ENCODE measurements at places on chromosomes 1 and 21.

DNA sequence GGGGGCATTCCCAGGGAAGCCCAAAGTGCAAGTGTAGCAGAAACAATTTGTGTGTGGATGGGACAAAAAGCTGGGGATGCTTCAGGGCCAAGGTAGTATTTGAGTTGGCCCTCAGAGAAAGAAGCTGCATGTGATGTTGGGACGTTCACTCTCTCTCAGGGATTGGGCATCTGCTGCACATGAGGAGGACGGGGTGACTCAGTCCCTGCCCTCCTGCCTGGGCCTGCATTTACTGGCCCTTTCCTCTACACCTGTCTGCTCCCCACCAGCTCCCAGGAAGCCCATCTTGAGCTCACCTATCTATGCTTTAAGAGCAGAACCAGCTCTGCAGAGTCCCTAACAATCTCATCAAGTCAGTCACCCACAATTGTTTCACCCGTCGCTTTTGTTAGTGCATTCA lies 23.5 kb upstream of the MPZL1 start:
- no peak for DNase-seq

DNA sequence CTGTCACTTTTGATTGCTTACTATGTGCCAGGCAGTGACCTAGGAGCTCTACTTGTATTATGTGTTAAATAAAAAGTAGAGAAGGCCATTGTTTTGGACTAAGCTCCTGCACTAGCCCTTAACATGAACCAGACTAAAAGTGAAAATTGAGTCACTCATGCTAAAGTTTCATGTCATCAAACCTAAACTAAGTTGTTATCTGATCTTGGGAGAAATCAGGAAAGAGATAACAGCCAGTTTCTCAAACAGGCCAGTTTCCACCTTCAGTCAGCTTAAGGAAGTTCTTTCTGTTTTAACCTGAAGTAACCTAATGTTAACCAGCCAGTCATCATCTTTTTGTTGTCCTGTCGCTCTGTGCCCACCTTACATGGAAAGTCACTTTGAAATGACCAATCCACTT lies 102.1 kb upstream of the MARK1 start:
- DNase-seq: no peak

DNA sequence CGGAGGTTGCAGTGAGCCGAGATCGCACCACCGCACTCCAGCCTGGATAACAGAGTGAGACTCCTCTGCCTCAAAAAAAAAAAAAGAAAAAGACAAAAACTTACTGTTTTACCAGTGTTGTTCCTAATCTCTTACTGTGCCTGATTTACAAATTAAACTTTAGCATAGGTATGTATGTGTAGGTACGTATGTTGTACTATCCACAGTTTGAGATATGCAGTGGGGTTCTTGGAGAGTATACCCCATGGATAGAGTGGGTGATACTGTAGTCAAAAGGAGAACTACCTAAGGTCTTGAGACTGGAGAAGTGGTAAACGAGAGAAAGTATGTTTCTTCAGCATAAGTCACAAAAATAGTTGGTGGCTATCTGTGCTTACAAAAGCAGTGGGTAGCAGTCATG lies 38.6 kb downstream of the RNF11 start:
- DNase-seq: no peak

- DNase-seq: no peak
These were observed 18.0 kb upstream of the PTP4A2 start for GRCh38 chr1:31955917-31956736.

DNA sequence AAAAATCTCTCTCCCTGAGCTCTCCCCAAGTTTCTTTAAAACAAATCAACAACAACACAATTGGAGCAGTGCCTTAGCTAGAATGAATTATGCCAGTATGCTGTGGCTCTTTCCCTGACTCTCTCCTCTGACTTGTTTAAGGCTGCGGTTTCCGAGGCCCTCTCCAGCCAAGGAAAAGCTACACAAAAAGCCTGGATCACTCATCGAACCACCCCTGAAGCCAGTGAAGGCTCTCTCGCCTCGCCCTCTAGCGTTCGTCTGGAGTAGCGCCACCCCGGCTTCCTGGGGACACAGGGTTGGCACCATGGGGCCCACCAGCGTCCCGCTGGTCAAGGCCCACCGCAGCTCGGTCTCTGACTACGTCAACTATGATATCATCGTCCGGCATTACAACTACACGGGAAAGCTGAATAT lies 1.9 kb downstream of the S1PR1 start:
- DNase-seq: peak; percentile 73

DNA sequence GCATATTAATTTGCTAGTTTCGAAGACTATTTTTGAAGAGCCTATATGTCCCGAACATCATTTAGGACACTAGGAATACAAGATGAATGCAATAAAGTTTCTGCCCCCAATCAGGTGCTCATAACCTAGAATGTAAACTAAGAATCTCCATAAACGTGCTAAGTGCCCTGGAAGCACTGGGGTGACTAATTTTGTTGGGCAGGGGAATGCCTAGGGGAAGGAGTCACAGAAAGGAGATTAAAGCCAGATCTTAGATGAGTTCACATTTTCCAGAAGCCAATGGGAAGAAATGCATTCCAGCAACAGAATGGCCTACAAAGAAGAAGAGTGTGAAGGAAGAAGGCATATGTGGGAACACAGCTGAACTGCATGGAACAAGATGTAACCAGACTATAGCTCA lies 19.5 kb downstream of the SCYL3 start:
- no peak for DNase-seq

GRCh38 chr1:2460996-2461751 lies 14.9 kb upstream of the PLCH2 start:
- no peak for DNase-seq

DNA sequence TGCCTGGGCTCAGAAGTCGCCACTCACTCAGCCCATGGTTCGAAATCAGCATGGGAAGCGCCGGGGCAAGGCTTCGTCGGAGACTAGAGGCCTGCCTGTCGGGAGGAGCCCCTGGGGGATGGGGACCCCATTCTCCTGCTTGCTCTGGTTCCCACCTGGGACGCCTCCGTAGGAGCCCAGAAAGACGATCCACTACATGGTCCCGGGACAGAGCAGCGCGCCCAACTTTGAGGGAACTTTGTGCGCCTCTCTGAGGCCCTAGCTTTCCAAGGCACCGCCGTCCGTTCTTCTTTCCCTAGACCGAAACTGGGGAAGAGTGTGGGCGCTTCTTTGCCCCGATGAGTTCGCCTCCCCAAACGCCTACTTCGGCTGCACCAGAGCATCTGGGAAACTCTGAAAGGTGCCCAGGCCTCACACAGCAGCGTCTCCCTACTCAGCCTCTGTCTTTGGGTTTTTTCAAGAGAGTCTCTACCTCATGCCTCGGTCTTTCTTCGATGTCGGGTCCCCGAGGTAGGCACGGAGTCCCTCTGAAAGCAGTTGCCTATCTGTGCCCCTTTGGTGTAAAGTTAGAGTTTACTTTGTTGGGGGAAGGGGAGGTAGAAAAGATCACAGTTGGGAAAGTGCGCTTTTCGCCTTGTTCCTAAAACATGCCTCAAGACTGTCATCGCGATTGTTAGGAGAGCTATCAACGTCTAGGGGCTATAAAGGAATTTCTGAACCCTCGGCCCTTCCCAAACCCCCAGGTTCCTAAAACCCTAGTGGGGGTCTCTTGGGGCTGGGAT lies 14.0 kb downstream of the NR5A2 start:
- DNase-seq: no peak

DNA sequence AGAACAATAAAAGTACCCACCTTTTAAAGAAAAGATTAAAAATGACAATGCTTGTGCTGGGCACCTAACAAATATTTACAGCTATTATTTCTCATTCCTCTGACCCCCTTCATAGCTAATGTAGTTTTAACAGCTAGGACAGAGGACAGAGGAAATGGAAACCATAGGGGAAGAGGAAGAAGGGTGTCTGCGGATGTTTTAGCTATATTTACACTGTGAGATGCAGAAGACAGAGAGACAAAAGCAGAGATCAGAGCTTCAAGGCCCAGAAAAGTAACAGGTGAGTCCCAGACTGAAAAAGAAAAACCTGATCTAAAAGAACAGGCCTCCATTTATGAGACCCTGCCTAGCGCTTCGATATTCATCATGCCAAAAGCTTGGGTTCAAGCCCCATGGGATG lies 72.0 kb downstream of the ZNF281 start:
- no peak for DNase-seq

- no peak for DNase-seq
These were observed 656.4 kb downstream of the LTN1 start for GRCh38 chr21:28336314-28336713.

DNA sequence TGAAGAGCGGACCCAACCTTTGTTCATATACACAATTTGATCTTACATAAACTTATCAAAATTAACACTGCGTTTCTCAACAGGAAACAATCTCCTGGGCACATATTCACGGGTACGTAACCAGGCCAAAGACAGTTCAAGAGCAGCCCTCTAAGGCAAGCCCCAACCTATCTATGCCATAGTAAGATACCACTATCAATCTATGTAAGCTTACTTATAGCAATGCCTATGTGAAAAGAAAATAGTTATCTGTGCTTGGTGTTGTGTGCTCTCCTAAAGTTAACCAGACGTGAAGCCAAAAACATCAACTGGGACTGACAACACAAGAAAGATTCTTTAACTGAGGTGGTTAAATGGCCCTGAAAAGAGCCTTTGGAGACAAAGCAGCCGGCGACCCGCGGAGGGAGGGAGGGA lies 49.4 kb upstream of the BOLA1 start:
- no peak for DNase-seq

DNA sequence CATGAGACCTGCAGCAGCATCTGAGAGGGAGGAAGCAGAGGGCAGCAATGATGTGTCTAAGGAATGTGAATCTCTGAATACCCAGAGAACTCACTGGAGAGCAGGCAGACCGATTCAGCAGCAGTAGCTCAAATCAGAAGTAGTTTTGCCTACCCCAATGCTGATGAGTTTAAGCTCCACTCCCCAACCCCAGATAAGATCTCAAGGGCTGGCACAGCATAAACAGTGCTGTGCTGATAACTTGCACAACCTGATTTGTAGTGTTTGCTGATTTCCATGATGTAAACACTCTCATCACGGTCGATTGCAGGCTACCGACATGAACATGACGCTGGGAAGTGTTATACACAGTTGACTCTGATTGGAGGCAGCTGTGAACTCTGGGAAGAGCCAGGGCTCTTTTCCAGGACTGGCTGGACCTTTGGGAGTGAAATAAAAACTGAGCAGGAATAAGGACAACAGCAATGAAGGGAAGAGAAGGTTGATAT lies 11.2 kb upstream of the HMGCS2 start:
- DNase-seq: no peak

DNA sequence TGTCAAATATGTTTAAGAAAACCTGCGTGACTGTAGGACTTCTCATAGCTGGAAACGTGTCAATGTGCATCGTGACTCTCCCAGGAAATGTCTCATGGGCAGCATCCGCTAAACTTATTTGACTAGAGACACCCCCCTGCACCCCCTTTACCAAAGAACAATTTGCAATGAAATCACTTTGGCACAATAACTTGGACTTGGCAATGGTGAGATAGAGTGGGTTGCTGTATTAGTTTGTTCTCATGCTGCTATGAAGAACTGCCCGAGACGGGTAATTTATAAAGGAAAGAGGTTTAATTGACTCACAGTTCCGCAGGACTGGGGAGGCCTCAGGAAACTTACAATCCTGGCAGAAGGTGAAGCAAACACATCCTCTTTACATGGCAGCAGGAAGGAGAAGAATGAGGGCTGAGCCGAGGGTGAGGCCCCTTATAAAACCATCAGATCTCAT lies 13.8 kb downstream of the CLDN14 start:
- no peak for DNase-seq

GRCh38 chr21:37994211-37994610 lies 78.0 kb upstream of the KCNJ6 start:
- DNase-seq: no peak

DNA sequence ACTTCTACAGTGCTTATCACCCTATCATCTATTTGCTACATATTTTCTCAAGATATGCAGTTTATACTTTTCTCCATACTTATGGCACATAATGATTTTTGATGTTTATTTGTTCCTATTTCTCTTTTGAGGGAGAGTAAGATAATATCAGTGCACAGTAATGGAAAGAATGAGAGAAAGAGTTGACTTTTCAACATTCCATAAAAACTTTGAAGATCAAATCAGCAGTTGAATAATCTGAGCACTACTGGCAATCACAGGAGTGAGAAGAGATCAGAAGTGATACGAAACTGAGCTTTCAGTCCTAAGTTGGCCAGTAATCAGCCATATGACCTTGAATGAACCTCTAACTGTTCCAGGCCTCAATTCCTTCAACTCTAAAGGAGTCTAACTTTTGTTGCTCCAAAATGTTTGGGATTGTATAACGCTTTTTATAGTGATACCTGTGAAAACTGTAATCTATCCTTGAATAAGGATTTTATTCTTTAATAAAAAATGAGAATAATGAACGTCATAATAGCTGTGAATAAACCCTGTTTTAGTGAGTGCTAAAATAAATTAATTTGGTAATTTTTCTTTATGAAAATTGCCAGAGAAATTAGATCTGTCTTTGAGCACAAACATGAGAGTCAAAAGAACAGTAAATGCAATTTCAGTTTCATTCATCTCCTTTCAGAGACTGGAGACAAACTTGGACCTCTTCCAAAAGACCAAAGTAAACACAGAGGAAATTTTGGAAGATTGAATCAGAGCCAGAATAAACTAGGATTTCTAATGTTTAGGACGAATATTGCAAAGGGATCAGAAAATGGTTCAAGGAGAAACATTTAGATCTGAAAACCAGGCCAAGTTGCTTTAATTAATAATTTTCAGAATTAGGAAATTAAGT lies 309.9 kb downstream of the ADGRL2 start:
- no peak for DNase-seq

GRCh38 chr1:4778056-4778455 lies 123.6 kb downstream of the AJAP1 start:
- no peak for DNase-seq

DNA sequence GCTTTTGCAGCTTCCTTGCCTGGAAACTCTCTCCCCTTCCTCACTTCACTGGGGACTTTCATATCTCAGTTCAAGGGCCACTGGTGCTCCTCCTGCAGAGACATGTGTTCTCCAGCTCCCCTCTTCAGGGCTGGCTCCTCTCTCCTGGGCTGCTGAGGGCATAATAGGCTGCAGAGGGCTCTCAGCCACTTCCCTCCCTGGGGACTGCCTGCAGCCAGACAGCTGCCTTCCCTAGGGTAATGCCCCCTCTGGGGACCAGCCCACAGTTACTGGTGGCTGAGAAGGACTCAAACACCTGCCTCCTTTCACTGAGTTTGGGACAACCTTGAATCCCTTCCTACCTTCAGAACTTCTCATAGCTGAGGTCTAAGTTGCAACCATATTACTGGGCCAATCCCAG lies 104.8 kb upstream of the POU3F1 start:
- no peak for DNase-seq

DNA sequence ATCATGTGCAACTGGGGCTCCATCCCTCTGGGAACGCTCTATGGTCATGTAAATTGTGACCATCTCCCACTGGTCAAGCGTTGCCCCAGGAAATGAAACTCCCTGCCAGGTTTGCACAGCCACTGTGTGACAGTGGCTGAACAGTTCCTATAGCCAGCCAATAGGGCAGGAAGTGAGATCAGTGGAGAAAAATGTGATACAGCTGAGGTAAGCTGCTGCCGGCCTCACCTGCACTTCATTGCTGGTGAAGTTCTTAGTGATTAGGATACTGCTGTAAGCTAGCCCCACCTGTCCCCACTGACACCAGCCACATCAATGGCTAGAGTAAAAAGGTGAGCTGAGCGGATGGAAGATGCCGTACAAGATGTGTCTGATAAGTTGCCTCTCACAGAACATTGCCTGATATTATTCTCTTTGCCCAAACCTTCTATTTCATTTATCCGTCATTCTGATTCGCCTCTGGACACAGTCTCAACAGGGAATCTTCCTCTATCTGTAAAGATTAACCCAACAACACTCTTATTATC lies 38.4 kb upstream of the CDC42BPA start:
- DNase-seq: no peak

Measured in NCI-H2227 treated with DMSO at 0.1 percent for 48 hours (cell line).